Effector memory CD4-positive, alpha-beta T cell (primary cell): ENCODE measurements at places on chromosomes 7 and 10.

DNA sequence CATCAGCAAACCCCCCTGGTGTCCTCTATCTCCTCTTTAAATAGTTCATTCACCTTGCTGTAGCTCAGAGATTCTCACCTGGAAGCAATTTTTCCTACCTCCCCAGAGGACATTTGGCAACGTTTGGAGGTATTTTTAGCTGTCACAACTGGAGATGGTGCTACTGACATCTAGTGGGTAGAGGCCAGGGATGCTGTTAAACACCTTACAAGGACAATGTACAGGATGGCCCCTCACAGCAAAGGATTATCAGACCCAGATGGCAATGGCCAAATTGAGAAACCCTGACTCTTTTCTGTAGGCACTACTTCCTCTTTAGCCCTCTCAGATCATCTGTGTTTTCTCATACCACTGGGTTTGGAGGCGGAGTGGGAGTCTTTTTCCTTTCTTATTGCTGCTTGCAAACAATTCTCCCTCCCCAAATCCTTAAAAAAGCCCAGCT, 13.2 kb upstream of the TRA2A start:
- no peak for DNase-seq

GRCh38 chr10:77896058-77896457, 30.5 kb downstream of the DLG5 start:
- DNase-seq, result no peak

DNA sequence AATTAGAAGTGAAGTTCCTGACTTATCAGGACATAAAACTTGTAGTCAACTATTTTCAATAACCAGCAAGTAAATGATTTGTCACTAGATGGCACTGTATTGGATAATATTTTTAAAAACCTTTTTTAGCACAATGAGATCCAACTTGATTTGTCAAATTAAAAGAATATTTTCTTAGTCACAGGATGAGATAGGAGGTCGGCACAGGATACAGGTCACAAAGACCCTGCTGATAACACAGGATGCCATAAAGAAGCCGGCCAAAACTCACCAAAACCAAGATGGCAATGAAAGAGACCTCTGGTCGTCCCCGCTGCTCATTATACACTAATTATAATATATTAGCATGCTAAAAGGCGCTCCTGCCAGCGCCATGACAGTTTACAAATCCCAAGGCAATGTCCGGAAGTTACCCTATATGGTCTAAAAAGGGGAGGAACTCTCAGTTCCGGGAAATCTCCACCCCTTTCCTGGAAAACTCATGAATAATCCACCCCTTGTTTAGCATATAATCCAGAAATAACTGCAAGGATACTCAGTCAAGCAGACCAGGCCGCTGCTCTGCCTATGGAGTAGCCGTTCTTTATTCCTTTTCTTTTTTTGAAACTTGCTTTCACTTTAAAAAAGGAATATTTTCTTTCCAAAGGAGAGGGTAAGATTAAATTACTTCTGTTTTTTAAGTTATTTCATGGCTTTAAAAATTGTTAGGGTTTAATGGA, 255.7 kb upstream of the MKLN1 start:
- DNase-seq, result no peak

DNA sequence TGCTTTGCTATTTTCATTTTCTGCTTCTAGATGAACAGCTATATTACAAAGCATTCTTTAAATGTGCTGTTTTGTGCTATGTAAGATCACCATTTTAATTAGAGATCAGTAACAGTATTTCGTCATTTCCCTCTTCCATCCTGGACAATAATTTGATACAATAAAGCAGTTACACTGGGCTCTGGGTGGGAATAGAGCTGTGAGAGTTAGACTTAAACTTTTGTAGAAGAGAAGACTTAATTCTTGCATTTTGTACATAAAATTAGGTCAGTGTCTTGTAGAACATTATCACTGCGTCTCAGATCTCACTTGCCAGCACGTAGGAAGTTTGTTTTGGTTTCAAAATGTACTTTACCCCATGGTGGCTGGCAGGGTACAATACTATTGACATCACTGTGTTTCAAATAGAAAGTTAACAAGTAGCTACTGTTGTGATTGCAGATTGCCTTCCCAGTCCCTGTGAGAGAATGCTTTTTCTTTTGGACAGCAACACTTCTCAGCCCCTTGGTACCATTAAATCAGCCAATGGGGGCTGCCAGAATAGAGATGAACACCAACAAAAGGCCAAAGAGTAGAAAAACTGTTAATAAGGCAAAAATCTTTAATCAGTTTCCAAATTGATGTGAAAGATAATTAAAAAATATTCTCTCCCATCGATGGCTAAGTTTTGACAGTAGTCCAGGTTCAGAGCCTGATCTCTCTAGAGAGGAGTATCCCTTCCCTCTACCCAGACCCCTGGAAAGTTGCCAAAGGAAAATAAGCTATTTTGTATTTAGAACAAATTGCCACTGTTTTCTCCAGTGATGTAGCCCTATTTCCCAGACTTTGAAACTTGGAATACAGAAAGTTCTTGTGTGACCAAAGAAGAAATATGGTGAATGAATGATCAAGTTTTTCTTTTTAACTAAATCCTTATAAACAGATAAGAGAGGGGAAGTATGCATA, 35.1 kb downstream of the SMNDC1 start:
- no peak for DNase-seq

GRCh38 chr7:55387062-55387965, 22.2 kb downstream of the LANCL2 start:
- no peak for DNase-seq

GRCh38 chr10:61975391-61975932, 74.0 kb downstream of the ARID5B start:
- no peak for DNase-seq
